ENCODE measurements at places on chromosomes 16 and 17.

GRCh38 chr17:78284146-78284545 lies 52.7 kb downstream of the TMEM235 start:
- no peak for DNase-seq

GRCh38 chr17:36089339-36089865 lies 541 bp downstream of the CCL3 start:
- no peak for DNase-seq

- no peak for DNase-seq
Observed at GRCh38 chr16:84687715-84688114, 12.1 kb upstream of the USP10 start.

- DNase-seq, result no peak
Observed at GRCh38 chr16:55948230-55948629, 73.1 kb upstream of the CES5A start.

- no peak for DNase-seq
Observed at GRCh38 chr17:32491371-32492263, 4.8 kb downstream of the CDK5R1 start.

GRCh38 chr16:15653227-15653626 lies 3.2 kb downstream of the NDE1 start:
- no peak for DNase-seq

DNA sequence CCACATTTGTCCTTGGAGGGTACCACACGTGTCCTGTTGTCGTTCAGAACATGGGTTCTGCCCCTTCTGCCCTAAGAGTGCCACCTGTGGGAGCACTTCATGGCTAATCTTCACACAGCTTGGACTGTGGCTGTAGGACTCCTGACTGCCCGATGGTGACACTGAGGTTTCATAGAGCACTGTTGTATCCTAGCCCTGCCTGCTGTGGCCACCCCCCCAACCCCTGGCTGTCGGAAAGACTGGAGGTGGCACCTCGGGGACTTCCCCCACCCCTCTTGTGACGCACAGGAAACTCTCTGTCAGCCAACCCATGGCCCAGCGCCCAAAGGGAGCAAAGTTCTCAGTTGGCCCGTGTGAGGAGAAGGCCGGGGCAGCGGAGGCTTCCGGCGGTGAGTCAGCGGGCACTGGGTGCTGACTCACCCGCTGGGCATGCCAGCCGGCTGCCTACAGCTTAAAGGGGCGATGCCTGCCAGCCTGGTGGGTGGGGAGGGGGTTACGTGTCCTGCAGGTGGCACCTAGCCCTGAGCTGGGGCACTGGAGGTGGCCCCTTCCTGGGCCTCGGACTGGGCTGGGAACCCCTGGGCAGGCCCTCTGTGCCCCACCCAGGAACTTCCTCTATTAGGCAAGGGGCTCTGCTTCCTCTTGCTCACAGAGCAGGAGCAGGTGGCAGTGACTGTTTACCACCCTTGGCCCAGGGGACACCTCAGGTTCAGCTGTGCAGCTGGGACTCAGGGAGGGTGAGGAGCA lies 3.4 kb downstream of the MAP2K3 start:
- peak; percentile 90 for DNase-seq

DNA sequence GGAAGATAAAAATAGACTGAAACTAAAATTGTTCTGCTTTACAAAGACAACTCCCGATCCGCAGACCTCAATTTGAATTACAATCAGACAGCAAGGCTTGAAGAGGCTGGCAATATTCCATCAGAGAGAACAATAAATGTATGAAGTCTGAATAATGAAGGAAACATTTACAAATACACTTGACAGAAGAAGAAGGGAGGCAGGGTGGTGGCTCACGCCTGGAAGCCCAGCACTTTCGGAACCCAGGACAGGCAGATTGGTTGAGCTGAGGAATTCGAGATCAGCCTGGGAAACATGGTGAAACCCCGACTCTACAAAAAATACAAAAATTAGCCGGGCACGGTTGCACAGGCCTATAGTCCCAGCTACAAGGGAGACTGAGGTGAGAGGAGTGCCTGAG lies 14.6 kb downstream of the ODF4 start:
- DNase-seq, result no peak

GRCh38 chr16:12337871-12338655 lies 361.5 kb downstream of the SNX29 start:
- DNase-seq, result no peak

- DNase-seq, result no peak
Observed at GRCh38 chr17:28828294-28829040, 14.1 kb downstream of the FAM222B start.

DNA sequence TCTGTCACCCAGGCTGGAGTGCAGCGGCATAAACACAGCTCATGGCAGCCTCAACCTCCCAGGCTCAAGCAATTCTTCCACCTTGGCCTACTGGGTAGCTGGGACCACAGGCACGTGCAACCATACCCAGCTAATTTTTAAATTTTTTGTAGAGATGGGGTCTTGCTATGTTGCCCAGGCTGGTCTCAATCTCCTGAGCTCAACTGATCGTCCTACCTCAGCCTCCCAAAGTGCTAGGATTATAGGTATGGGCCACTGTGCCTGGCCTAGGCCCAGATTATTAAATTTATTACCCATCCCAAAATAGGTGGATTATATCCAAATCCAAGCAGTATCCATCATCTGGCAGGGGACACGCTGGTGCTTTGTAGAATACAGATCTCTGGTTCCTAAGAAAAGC lies 53.8 kb downstream of the METTL16 start:
- no peak for DNase-seq

DNA sequence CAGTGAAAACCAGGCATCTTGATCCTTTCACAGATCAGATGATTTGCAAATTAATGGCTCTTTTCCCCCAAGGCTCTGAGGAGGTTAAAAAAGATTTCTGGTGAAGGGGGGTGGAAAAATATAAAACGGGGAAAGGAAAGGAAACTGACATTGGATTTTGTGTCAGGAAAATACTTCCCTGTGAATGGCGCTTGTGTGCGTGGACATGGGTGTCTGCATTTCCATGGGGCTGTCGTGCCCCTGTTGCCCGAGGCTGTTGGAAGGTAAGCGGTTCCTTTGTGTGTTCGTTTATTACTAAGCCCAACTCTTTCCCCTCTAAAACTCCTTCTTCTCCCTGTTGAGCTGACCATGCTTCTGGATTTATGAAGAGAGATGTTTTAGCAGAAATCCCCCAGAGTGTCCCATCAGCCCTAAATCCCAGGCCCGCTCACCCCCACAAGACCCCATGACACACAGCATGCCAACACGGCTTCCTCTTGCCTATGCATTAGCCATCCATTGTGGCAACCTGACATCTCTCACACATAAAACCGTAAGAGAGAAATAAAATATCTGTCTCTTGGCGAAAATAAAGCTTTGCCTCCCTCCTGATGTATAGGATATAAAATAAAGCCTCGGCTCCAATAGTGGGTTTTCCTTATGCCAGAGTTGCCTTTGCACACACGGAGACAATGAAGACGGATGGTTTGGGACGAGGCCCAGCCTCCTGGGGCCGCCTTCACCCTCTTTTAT lies 7.3 kb upstream of the LHX1 start:
- DNase-seq, result no peak

DNA sequence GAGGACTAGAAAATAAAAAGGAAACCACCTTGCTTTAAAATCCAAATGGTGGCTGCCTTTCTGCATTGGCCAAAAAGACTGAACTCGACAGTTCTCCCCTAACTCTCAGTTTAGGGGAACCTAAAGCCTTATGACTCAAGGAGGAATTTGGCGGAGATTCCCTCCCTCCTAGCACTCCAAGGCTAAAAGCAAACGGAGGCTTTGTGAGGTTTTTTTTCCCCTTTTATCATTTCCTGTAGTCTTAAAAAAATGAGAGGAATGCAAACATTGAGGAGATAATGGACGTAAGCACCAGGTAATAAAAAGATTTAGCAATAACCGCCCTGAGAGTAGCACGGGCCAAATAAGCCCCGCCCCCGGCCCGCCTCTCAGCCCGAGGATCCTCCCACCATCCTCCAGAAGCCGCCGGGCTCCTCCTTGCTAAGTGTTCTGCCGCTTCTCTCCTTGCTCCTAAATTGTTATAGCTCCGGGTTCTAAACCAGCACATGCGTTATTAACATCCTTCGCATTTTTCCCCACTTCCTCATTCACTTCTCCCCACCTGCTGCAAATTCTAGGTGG lies 5.8 kb upstream of the KIFC3 start:
- peak; percentile 28 for DNase-seq

DNA sequence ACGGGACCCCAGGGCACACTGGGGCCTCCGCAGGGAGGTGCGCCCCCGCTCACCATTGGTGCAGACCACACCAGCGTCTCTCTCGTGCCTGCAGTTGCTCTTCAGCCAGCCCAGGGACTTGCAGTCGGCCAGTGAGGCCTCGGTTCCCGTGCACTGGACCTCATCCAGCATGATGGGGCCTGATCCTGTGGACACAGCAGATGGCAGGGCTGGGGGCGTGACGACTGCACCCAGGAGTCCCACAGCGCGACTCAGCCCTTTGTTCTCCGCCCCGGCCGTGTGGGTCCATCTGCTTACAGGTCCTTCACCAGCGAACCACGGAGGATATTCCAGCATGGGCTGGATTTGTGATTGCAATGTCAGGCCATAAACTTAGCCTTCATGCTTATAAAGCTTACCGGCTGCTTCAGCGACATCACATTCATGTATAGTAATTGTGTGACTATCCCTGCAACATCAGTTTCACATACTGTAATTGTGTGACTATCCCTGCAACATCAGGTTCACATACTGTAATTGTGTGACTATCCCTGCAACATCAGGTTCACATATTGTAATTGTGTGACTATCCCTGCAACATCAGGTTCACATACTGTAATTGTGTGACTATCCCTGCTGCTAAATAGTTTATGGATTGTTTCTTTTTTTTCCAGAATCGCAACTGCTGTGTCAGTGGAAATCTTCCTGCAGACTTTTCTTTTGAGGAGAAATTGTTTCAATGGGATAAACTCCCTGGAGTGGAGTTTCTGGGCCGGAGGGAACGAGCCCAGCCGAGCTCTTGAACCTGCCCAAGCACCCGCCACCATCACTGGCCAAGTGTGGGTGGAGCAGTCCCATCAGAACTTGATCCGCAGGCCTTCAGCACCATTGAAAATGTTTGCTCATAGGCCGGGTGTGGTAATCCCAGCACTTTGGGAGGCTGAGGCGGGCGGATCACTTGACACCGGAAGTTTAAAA lies 4.8 kb downstream of the LGALS3BP start:
- no peak for DNase-seq

GRCh38 chr16:15611610-15612009 lies 31.3 kb downstream of the MARF1 start:
- DNase-seq, result no peak

GRCh38 chr17:80645706-80646325 lies 101.2 kb downstream of the RPTOR start:
- DNase-seq, result no peak

- peak; percentile 70 for DNase-seq
Observed at GRCh38 chr16:2874912-2875362, 8.1 kb upstream of the FLYWCH2 start.

DNA sequence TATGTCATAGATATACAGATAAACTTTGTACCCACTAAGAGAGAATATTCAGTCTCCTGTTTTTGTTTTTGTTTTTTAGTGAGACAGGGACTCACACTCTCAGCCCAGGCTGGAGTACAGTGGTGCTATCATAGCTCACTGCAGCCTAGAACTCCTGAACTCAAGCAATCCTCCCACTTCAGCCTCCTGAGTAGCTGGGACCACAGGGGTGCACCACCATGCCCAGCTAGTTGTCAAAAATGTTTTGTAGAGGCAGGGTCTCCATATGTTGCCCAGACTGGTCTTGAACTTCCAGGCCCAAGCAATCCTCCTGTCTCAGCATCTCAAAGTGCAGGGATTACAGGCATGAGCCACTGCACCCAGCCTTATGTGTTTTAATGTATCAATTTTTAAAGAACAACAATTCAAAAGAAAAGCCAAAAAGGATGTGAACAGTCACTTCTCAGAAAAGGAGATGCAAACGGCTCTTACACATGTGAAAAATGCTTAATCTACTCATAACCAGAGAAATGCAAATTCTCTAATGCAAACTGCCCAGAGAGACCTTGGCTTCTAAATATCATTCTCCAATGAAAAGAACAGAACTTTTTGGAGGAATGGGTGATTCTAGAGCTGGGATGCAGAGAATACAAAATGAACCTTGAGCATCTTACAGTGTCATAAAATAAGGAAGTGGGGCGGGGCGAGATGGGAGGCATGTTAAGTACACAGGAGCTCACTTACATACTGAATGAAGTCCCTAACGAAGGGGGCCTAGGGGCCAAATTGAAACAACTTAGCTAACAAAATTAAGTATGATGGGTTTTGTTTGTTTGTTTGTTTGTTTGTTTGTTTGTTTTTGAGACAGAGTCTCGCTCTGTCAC lies 7.3 kb upstream of the CMTM3 start:
- peak; percentile 20 for DNase-seq

GRCh38 chr16:85715169-85716021 lies 26.6 kb upstream of the GINS2 start:
- DNase-seq, result no peak

- no peak for DNase-seq
Observed at GRCh38 chr17:68565661-68566441, 35.3 kb downstream of the FAM20A start.

DNA sequence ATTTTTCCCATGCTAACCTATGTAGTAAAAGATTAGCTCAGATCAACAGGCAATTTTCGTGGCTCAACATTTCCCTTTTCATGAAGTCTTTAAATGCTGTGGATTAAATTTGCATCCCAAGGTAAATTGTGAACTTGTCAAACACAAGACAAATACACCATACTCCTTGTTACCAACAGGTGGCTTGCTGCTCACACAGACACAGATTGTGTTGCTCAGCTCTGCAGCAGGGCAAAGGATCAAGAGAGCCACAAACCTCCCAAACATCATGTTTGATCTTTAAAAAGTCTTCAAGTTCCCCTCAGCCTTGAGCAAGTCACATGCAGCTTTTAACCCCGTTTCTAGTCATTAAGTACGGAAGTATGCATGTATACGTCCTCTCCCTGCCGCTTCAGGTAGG lies 119.6 kb upstream of the CNTNAP4 start:
- DNase-seq, result no peak

DNA sequence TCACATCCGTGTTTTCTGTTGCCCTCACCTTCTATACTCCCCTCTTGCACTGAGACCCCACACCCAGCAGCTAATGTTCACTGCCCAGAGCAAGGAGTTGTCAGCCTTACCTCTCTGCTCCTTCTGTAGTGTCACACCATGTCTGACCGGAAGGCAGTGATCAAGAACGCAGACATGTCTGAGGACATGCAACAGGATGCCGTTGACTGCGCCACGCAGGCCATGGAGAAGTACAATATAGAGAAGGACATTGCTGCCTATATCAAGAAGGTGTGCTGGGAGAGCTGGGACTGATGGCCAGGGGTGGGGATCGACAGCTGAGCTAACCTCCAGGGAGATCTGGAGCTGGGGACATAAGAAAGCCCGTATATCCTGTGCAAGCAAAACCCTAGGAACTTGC lies 3.7 kb downstream of the DYNLL2 start:
- DNase-seq, result no peak

DNA sequence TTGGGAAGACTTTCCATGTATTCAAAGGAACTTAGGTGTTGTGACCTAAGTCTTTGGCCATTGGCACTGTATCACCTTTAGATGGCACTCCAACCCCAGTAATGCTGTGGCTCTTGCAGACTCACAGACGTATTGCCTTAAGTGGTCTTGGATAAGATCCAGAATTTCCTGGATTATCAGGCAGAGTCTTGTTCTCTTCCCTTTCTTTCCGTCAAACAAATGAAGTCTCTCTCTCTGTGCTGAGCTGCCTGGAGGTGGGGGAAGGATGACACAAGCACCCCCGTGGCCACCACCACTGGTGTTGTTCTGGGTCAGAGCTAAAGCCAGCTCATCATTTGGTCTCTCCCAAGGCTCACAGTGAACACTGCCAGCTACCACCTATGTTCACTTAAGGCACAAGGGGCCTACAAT lies 789.9 kb upstream of the KIF2B start:
- DNase-seq, result no peak

Data from bone marrow (tissue), 2 donors.